ENCODE measurements at places on chromosomes 16 and 17. TPM values are rescaled to one million over a fixed set of nuclear protein-coding genes. Genes with fewer than 3 reads are reported as not detected.

DNA sequence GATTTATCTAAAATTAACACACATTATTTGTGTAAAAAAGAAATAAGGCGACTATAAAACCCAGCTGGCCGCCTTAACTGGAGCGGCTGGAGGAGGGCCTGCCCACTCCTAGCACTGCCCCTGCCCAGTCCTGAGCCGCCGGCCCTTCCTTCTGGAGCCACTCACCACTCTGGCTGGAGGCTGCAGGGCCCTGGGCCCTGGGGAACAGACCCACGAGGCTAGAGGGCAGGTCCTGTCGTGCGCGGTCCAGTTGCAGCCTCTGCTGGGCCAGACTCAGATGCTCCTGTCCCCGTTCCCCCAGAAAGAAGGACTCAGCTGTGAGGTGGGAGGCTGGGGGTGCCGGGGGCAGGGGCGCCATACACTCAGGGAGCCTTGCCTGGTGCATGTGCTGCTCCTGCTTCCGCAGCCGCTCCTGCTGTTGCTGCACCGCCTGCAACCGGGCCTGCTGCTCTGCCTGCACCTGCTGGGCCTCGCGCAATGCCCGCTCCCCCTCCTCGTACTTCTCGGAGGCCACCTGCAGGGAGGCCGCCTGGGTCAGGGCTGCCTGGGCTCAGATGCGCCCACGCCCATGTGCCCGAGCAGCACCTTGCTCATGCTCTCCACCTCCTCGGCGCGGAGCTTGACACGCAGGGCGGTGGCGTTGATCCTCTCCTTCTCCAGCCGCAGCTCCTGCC is 9.0 kb upstream of the MRPL38 start:
- no peak for DNase-seq

- no peak for DNase-seq
Observed at GRCh38 chr16:11619327-11619851, 32.7 kb upstream of the LITAF start.

DNA sequence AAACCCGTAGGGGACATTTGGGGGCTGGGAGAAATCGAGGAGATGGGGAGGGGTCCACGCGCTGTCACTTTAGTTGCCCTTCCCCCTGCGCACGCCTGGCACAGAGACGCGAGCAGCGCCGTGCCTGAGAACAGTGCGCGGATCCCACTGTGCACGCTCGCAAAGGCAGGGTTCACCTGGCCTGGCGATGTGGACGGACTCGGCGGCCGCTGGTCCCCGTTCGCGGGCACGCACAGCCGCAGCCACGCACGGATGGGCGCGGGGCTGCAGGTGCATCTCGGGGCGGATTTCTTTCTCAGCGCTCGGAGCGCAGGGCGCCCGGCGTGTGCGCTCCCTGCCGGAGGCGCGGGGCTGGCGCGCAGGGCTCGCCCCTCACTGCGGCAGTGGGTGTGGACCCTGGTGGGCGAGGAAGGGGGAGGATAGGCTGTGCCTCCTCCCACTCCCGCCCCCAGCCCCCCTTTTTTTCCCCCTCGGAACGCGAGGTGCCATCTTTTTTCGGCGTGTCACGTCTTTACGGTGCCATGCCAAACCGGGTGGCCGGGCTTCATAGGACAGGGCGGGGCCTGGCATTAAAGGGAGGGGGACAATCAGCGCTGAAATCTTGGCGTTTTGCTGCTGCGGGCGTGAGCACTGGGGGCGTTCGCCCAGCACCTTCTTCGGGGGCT is 1.1 kb downstream of the MAPT start:
- DNase-seq, result no peak

- DNase-seq, result no peak
Observed at GRCh38 chr16:83930730-83931500, 22.1 kb upstream of the OSGIN1 start.

DNA sequence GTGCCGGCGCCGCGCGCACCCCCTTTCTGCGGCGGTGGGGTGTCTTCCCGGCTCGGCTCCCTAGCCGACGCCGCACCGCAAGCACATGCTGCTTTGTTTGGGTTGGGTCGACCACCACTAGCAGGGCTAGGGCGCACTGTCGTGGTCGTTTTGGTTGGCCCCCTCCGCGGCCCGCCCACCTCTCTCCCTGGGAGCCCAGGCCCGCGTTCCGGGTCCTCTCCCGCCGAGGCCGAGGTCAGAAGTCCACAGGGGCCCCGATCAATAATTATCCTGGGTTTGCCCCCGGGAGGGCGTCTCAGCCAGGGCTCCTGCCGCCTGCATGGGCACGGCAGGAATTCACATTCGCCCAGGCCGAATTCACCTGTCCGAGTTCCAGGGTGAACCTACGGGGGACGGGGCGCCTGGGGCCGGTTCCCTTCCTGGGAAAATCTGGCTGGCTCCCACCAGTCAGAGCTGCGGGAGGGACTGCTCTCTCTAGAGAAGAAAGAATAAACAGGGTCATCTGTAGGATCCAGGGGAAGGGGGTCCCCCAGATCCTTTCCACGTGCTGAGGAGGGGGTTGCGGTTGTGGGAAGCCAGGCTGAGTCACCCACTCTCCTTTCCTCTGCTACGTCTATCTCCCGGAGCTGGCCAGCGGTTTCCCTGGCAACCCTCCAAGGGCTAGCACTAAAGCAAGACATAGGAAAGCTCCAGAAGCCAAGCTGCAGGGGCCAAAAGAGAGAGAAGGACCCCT is 584 bp upstream of the STAT5B start:
- DNase-seq, result no peak

GRCh38 chr16:1299868-1300203 is 9.6 kb upstream of the UBE2I start:
- DNase-seq, result no peak

GRCh38 chr17:76506408-76507345 is 5.5 kb upstream of the RHBDF2 start:
- no peak for DNase-seq

GRCh38 chr16:1723450-1724147 is 17.6 kb downstream of the MAPK8IP3 start:
- no peak for DNase-seq

- no peak for DNase-seq
Observed at GRCh38 chr16:78331731-78332130, 232.3 kb downstream of the WWOX start.

- DNase-seq, result no peak
Observed at GRCh38 chr16:72094266-72094610, 591 bp downstream of the DHX38 start.

GRCh38 chr16:492211-492875 is 35.2 kb upstream of the CAPN15 start:
- DNase-seq, result no peak

- DNase-seq, result no peak
Observed at GRCh38 chr16:83005653-83006160, 378.9 kb downstream of the CDH13 start.

DNA sequence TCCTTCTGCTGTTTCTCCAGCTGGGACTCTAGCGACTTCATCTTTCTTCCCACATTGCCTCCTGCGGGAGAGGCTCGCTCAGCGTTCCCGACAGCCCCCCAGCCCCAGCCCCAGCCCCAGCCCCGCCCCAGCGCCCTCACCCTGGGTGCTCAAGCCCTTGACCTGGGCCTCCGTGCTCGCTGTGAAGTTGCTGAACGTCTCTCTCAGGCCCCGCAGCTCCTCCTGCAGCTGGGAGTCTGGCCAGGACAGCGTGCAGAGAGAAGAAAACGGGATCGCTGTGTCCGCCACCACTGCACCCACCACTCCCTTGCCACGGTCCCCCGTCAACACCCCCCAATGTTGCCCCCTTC is 2.4 kb downstream of the ASGR1 start:
- DNase-seq, result no peak

DNA sequence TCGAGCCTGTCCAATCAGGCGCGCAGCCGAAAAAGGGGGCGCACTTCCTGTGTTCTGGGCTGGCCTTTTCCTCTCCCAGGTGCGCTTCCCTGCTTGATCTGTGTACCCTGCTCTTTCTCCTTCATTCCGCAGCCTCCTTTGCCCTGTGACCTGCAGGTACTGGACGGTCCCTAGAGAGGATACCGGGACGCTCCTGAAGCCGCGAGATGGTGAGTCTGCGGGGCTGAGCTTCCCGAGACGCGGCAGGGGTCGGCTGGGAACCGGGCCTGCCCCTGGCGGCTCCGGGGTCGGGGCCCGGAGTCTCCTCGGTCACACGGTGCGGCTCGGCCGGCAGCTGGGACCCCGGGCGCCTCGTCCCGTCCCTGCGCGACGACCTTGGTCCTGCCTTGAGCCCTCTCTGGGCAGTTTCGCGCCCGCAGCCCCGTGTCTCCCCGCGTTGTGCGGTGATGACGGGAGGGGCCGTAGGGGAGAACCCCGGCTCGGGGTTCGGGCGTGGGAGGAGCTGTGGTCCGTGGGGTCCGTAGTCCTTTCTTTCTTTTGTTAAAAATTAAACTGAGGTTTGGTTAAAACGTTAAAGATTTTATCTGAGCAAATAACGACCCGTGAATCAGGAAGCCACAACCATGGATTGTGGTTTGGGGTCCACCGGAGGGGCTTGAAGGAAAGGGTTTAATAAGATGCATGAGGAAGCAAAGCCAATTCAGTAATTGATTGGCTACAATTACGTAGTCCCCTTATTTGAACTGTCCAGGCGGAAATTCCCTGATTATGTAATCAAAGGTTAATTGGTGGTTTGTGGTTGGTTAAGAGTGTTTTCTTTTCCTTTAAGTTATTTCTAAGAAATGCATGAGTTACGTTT is 172.8 kb upstream of the ZNF267 start:
- peak; percentile 40 for DNase-seq

DNA sequence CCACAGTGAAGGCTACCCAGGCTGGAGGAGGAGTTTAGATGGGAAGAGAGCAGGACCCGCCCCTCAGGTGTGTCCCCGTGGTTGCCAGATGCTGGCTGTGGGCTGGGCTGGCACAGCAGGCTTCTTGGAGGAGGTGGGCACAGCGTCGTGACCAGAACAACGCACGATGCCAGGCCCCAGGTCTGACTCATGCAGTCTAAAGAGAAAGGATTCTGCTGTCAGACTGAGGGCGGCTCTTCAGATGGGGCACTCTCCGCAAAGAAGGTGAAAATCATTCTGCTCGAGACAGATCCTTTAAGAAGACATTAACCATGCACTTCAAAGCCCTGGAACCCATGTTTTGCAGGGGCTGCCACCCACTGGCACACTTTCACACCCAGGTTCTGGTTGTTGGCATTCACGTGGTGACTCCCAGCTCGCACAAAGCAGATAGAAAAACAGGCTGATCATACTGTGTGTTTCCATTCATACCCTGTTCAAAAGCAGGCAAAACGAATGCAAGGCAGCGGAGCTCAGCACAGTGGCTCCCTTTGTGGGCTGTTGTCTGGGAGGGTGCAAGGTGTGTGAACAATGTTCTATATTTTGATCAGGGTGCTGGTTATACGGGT is 19.0 kb downstream of the CACNG4 start:
- no peak for DNase-seq

- DNase-seq, result no peak
Observed at GRCh38 chr17:1847191-1847590, 17.4 kb downstream of the RPA1 start.

GRCh38 chr17:69567130-69567529 is 152.6 kb downstream of the MAP2K6 start:
- no peak for DNase-seq

Gene RNF227
- 4.2 TPM for total RNA-seq

Gene SCN4A
- total RNA-seq, result 1.6 TPM

Gene MPV17L
- total RNA-seq, result 5.8 TPM

Gene HEATR9
- total RNA-seq, result not detected

Gene ITGB4
- 22.4 TPM for total RNA-seq

Gene RCVRN
- total RNA-seq, result 0.90 TPM

Gene KRT15
- 4.7 TPM for total RNA-seq

Gene CACNA1H
- total RNA-seq, result 10.6 TPM

Gene DNAH3
- total RNA-seq, result 0.37 TPM

Gene MYH8
- total RNA-seq, result 69.6 TPM

Gene TOX3
- 1.1 TPM for total RNA-seq

Gene C16orf92
- not detected for total RNA-seq

Gene BRIP1
- 19.0 TPM for total RNA-seq
